Breast epithelium (tissue), 4 donors: ENCODE measurements at places on chromosomes 16 and 17. TPM values are rescaled to one million over a fixed set of nuclear protein-coding genes. Genes with fewer than 3 reads are reported as not detected.

SEZ6 gene
- total RNA-seq, result not detected

OR1F1 gene
- total RNA-seq, result not detected

- DNase-seq, result no peak
- no peaks in the 10 kb centered on the region for H3K4me1 ChIP-seq
- H3K27me3 ChIP-seq, result no peaks in the 10 kb centered on the region
- peak overlapping the region; percentile 19 for H3K27ac ChIP-seq
Observed at GRCh38 chr16:58046936-58047335, 21.4 kb downstream of the MMP15 start.

DNA sequence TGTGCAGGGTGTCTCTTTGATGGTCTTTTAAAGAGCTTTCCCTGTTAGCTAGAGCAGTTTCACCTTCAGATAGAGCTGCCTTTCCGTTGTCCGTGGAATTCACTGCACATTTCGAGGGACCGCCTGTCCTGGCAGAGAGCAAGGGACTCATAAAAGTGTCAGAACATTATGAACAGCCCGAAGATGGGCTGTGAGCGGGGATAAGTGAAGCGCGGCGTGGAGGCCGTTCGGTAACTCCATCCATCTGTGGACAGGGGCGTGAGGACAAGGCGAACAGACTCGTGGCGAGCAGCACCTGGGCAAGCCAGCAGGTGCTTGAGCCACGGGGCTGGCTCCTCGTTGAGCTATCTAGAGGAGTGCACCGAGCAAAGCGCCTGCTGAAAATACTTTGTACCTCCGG is 371.2 kb downstream of the MAF start:
- no peak overlapping the region for H3K4me3 ChIP-seq
- no peaks in the 10 kb centered on the region for H3K36me3 ChIP-seq
- no peak for DNase-seq
- H3K27ac ChIP-seq, result no peak overlapping the region
- H3K27me3 ChIP-seq, result no peaks in the 10 kb centered on the region

DNA sequence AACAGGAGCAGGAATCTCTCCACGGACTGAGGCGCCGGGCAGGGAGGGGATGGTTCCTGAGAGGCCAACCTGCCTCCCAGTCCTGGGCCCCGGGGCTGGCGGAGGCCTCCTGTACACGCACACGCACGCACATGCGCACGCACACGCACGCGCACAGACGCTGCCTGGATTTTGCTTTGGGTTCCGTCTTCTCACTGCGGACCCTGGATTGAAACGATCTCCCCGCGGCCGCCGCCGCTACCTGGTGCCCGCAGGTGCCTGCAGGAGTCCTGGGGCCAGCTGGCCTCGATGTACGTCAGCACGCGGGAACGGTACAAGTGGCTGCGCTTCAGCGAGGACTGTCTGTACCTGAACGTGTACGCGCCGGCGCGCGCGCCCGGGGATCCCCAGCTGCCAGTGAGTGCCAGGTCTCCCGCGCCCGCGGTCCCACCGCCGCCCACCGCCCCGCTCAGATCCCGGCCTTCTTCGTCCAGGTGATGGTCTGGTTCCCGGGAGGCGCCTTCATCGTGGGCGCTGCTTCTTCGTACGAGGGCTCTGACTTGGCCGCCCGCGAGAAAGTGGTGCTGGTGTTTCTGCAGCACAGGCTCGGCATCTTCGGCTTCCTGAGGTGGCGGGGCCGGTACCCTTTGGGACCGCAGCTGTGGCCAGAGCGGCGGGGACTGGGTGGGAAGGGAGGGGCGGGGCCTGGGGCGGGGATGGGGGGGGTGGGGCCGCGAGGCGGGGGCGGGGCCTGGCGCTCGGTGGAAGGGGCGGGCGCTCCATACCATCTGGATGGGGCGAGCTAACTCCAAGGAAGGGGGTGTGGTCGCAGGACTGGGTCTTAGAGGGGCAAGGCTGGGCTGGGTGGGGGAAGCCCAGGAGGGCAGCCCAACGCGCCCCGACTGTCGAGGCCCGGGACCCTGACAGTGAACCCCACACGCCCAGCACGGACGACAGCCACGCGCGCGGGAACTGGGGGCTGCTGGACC is 12.3 kb downstream of the CES4A start:
- peaks cover 3% of the 10 kb centered on the region for H3K4me1 ChIP-seq
- H3K27ac ChIP-seq, result peak overlapping the region; percentile 54
- H3K4me3 ChIP-seq, result peak overlapping the region; percentile 62
- H3K27me3 ChIP-seq, result no peaks in the 10 kb centered on the region
- no peaks in the 10 kb centered on the region for H3K36me3 ChIP-seq

C1QTNF8 gene
- not detected for total RNA-seq

GRCh38 chr17:45299361-45299760 is 17.5 kb downstream of the MAP3K14 start:
- DNase-seq, result no peak
- no peaks in the 10 kb centered on the region for H3K36me3 ChIP-seq
- H3K27me3 ChIP-seq, result no peaks in the 10 kb centered on the region
- no peak overlapping the region for H3K4me3 ChIP-seq

KCNG4 gene
- not detected for total RNA-seq

TMEM92 gene
- total RNA-seq, result not detected

DNA sequence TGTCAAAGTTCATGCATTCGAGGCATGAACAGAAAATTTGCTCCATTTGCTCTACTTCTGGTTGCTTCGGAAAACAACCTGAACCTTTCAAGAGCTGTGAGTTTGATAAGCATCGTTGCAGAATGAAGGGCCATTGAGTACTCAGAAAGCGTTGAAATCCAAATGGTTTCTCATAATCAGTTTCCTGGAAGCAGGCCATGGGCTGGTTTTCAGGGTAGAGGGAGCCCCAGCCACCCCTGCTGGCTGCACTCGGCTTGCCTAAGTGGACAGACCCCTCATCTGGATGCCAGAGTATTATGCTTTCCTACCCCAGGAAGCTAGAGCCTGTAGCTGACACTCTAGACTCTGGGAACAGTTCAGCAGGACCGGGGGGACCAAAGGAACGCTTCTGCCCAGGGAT is 24.4 kb downstream of the SCNN1G start:
- no peak for DNase-seq
- H3K36me3 ChIP-seq, result no peaks in the 10 kb centered on the region
- H3K27me3 ChIP-seq, result no peaks in the 10 kb centered on the region
- H3K4me3 ChIP-seq, result no peak overlapping the region
- H3K27ac ChIP-seq, result no peak overlapping the region

GRCh38 chr16:67460168-67460567 is 20.8 kb downstream of the ATP6V0D1 start:
- no peak for DNase-seq
- H3K36me3 ChIP-seq, result no peaks in the 10 kb centered on the region
- peaks cover 77% of the 10 kb centered on the region for H3K4me1 ChIP-seq
- no peak overlapping the region for H3K4me3 ChIP-seq
- H3K27ac ChIP-seq, result peak overlapping the region; percentile 92

KRTAP4-9 gene
- total RNA-seq, result not detected

CEP95 gene
- 74.4 TPM for total RNA-seq

DNA sequence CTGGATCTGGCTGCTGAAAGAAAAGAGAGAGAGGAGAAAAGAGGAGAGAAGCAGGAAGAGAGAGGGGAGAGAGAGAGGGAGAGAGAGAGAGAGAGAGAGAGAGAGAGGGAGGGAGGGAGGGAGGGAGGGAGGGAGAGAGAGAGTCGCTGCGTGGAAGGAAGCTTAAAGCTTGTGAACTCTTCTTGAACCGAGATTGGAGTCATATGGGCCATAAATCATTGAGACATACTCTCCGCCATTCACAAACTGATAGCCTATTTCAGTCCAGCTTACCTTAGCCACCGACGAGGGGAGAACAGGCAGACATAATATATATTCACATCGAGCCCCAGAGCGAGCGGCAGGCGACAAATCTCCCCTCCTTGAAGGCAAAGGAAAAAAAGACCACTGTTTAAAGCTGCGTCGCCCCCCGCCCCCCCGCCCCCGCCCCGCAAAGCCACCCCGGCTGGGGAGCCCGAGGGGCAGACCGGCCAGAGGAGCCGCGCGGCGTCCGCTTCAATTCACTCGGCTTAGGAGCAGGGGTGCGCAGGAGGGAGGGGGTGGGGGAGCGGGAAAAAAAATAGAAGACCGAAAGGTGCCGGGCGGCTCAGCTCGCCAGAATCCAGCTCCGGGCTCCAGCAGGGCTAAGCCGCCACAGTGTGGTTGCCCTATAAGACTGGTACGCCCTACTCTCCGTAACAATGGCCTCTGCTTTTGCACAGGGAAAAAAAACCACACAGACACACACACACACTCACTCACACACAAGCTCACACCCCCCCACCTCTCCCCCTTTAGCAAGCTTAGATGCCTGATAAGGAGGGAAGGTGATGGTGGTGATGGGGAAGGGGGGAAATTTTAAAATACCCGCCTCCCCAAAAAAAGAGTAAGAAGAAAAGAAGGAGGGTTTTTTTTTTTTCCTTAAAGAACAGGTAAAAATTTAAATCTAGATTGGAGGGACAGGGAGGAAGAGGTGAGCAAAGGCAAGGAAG is 10.6 kb upstream of the HOXB2 start:
- H3K36me3 ChIP-seq, result no peaks in the 10 kb centered on the region
- H3K4me3 ChIP-seq, result peak overlapping the region; percentile 51
- DNase-seq, result no peak
- H3K27ac ChIP-seq, result peak overlapping the region; percentile 93
- no peaks in the 10 kb centered on the region for H3K4me1 ChIP-seq

DNA sequence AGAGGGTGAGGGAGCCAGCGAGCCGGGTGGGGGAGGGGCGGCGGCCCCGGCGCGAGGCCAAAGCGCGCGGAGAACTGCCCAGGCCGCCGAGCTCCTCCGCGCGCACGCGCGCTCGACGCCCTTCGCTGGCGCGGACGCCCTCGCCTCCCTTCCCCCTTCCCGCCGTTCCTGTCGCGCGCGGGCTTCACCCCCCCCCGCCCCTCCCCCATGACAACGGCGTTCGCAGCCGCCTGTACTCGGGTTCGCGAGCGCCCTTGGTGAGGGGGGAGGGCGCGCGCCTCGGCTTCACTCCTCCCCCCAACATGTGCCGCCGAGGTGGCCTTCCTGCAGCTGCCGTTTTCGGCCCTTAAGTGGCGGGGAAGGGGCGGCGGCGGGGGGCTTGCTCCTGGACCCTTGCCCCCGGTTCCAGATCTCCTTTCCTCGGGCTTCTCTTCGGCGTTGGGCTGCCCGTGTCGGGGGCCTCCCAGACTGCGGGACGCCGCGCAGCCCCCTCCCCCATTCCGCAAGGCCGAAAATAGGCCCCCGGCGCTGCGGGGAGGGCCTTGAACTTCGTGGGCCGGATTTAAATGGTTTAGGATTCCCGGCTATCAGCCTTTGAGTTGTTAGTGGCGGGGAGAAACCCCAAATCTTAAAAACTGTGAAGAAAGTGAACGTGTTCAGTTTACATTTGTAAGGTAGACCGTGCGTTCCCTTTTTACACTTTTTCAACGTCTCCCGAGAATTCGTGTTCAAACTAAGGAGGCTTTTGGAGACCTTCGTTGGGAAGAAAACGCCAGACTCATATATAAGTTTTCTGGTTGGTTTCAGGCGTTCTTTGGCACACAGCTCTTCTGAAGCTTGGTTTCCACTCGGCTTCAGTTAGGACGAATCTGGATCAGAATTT is 653 bp downstream of the SRRM2 start:
- peaks cover 6% of the 10 kb centered on the region for H3K4me1 ChIP-seq
- peak overlapping the region; percentile 82 for H3K4me3 ChIP-seq
- peak overlapping the region; percentile 99 for H3K27ac ChIP-seq
- peak; percentile 71 for DNase-seq
- no peaks in the 10 kb centered on the region for H3K27me3 ChIP-seq

- no peaks in the 10 kb centered on the region for H3K4me1 ChIP-seq
- H3K36me3 ChIP-seq, result no peaks in the 10 kb centered on the region
- no peak for DNase-seq
- no peak overlapping the region for H3K4me3 ChIP-seq
- no peak overlapping the region for H3K27ac ChIP-seq
- no peaks in the 10 kb centered on the region for H3K27me3 ChIP-seq
Observed at GRCh38 chr16:2366660-2367309, 26.3 kb upstream of the ABCA3 start.

RNF157 gene
- total RNA-seq, result 4.3 TPM

- H3K36me3 ChIP-seq, result no peaks in the 10 kb centered on the region
- no peak overlapping the region for H3K27ac ChIP-seq
- peaks cover 6% of the 10 kb centered on the region for H3K4me1 ChIP-seq
- DNase-seq, result no peak
- H3K27me3 ChIP-seq, result no peaks in the 10 kb centered on the region
Observed at GRCh38 chr16:81629896-81630634, 149.0 kb upstream of the PLCG2 start.

GNGT2 gene
- total RNA-seq, result 0.48 TPM

GRCh38 chr17:28057731-28058246 is 15.3 kb downstream of the NLK start:
- peak overlapping the region; percentile 34 for H3K27ac ChIP-seq
- H3K36me3 ChIP-seq, result no peaks in the 10 kb centered on the region
- H3K4me3 ChIP-seq, result no peak overlapping the region

DNA sequence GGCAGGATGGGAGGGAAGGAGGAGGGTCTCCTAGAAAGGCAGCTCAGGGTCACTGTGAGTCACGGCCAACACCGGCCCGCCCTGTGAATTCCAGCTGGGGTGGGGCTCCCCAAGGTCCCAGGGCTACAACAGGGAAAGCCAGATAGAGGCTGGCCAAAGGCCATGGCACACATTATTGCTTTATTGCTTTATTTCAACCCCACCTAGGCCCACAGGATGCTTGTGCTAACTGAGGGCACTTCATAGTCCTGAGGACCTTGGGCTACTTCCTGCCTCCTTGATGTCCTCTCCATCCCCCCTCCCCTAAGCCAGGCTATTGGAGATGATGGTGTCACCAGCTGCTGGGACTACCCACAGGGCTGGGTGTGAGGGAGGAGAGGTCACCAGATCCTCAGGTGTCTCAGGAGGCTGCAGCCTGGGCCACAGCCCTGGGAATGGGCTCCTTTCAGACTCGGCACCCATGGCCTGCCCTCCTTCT is 26.1 kb downstream of the LRRC75A start:
- no peak overlapping the region for H3K4me3 ChIP-seq
- no peaks in the 10 kb centered on the region for H3K36me3 ChIP-seq

- no peak overlapping the region for H3K27ac ChIP-seq
- no peaks in the 10 kb centered on the region for H3K36me3 ChIP-seq
- no peaks in the 10 kb centered on the region for H3K27me3 ChIP-seq
- H3K4me3 ChIP-seq, result no peak overlapping the region
- peaks cover 33% of the 10 kb centered on the region for H3K4me1 ChIP-seq
Observed at GRCh38 chr17:4477255-4477791, 21.4 kb upstream of the SPNS2 start.

DNA sequence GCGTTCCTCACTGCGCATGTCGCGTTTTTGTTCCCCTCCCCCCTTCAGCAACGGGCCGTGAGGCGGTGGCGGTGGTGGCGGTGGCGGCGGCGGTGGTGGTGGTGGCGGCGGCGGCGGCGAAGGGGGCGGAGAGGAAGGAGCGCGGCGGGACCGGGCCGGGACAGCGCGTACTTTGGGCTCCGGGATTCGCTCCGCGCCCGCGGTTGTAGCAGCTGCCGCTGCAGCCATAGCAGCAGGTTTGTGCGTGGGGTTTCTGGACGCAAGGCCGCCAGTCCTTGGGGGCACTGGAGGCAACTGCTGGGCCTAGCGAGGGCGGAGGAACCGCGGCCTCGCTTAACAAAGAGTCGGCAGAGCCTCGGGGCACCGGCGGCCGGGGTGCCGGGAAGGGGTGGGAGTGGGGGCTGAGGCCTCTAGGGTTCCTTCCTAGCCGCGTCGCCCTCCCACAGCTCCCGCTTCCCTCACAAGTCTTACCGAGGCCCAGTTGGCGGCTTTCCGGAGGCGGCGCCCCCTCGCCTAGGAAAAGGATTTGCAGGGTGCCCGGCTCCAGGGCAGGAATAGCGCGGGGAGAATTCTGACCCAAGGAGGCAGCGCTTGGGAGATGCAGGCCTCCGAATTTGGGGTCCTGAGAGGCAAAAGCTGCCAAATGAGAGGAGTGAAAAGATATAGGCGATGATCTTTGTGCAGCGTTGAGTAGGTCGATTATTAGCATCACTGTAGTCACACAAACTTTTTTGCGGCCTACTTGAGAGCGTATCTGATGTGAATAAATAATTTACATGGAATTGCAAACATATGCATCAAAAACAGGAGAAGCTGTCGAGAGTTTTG is at the start of gene DDX42:
TSS of gene DDX42 (plus strand) at position 30 of the 828 bp plus-strand sequence. CDS start 12,880 bp downstream, outside the sequence.
- DNase-seq, result peak; percentile 83
- H3K27ac ChIP-seq, result peak within 1 kb of the TSS; percentile 95
- H3K4me1 ChIP-seq, result peaks cover 10% of the 10 kb centered on the region
